Dermis microvascular lymphatic vessel endothelial cell (primary cell): ENCODE measurements at places on chromosomes 4 and X.

GRCh38 chr4:47651231-47651630, 166.2 kb downstream of the ATP10D start:
- no peak for DNase-seq

DNA sequence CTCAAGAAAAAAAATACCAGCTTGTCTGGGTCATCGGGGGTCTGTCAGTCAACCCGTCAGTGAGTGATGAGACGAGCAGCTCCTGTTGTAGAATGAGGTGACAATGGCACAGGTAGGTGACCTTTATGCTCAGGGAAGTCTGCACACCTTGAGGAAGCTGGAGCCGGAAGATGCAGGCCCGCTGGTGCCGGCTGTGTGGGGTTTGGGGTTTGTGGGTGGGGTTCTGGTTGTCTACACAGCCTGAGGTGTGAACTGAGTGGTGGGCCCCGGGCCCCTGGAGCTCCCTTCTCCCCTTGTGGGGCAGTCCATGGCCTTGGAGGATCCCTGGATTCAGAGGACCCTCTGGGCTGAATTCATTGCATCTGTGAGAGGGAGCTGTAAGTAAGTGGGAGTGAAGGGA, 75.5 kb downstream of the SORCS2 start:
- no peak for DNase-seq

GRCh38 chr4:157447195-157447594, 226.7 kb downstream of the GRIA2 start:
- DNase-seq = no peak

DNA sequence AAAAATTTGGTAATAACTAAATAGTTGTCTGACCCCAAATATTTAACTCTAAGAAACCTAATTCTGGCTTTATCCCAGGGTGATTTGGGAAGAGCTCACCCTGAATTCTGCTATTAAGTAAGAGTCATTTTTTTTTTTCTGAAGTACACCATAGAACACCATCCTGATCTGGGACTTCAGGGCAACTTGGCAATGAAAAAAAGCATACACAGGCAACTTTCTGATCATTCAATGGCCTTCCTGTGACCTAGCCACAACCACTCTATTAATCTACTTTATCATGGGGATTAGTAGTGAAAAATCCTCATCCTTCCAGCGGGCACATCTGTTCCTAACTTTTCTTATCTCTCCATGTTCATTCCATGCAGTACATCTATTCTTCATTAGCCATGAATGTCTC, 333.2 kb upstream of the MAD2L1 start:
- DNase-seq = no peak

DNA sequence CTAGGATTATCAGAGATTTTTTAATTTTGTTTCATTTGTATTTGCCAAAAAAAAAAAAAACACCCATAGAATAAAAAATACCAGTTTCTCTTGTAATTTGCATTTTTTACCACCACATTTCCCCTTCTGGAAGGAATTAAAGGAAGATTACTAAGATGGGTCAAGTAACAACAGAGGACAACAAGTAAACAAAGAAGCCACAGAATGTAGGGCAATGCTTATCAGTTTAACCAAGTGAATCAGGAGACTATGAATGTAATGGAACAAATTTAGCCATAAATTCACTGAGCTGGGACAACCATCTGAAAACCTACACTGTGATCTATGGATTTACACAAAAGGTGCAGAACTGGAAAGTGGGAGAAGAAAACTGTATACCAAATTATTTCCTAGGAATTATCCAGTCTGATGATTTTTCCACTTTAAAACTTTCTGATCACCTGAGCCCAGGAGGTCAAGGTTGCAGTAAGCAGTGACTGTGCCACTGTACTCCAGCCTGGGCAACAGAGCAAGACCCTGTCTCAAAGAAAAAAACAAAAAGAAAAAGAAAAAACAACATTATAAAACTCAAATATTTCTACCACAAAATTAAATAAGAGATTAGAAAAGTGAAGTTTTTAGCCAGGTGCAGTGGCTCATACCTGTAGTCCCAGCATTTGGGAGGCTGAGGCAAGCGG, 32.4 kb downstream of the LRBA start:
- DNase-seq = no peak
